ENCODE measurements at places on chromosomes 6 and 20.

GRCh38 chr6:80480421-80481157 is 374.1 kb downstream of the BCKDHB start:
- DNase-seq = no peak

- DNase-seq = no peak
Measured at GRCh38 chr6:13654496-13654895, 39.4 kb downstream of the NOL7 start.

GRCh38 chr6:118537574-118537973 is 10.5 kb upstream of the PLN start:
- no peak for DNase-seq

DNA sequence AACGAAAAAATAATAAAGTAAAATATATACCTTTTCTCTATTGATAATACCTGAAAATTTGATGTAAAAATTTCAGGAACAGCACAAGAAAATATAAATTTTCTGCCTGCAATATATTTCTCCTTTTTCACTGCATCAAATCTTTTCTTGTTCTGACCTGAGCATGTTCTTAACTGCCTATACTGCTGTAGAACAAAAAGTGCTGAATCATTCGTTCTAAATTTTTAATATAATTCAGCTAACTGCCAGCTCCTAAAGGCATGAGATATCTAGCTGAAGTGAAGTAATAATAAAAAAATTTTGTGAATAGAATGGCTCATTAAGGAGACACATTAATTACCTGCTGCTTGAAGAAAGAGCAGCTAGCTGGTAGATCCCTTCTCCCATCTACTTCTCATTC is 188.6 kb upstream of the FKBP1C start:
- no peak for DNase-seq

- DNase-seq = no peak
Measured at GRCh38 chr6:12548526-12548925, 168.0 kb upstream of the PHACTR1 start.

DNA sequence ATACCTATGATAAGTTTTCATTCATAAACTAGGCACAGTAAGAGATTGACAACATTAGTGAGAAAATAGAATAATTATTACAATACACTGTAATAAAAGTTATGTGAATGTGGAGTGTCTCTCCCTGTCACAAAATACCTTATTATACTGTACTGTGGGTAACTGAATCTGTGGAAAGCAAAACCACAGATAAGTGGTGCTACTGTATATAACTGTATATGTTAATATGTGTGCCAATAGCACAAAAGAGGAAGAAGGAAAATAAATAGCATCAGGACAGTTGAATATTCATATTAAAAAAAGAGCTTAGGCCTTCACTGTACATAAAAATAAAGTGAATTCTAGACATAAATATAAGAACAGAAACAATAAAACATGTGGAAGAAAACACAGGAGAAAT is 243.5 kb downstream of the CDKAL1 start:
- DNase-seq = no peak

DNA sequence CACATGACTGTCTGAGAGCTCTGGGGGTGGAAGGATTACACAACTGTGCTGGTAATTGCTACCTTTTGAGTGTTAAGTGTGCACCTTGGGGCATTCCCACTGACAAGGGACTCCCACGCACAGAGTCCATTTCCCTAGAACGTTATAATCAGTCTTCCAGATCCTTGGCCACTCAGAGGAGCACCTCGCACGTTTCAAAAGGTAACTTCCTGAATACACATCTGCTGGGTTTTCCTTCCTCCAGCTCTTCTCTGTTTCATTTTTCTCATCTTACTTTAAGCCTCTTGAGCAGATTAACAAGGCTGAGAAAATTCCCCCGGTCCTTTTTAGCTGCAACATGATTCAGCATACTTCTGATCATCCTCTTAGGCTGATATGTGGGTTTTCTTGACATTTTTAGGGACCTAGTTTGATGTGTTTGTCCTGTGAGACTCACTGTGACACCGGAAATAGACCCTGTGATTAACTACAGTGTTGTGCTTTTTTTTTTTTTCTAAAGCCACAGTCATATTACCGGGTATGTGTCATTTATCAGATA is 98.4 kb upstream of the DUSP22 start:
- no peak for DNase-seq

DNA sequence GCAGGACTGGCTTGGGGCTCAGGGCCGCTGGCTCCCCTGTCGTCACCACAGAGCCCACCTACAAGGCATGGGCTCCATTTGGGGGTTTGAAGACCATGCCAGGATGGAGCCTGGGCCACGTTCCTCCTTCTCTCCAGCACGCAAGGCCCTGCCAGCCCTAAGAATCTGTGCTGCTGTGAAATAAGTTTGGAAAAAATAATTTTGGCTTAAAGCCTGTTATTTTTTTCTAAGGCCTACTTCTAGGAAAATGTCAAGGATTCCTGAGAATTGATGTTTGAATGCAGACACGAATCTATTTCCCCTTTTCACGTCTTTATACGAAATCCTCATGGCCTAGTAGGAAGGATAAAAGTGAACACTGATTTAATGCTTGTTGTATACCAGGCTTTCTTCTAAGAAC is 107.5 kb downstream of the LRFN2 start:
- DNase-seq = no peak

DNA sequence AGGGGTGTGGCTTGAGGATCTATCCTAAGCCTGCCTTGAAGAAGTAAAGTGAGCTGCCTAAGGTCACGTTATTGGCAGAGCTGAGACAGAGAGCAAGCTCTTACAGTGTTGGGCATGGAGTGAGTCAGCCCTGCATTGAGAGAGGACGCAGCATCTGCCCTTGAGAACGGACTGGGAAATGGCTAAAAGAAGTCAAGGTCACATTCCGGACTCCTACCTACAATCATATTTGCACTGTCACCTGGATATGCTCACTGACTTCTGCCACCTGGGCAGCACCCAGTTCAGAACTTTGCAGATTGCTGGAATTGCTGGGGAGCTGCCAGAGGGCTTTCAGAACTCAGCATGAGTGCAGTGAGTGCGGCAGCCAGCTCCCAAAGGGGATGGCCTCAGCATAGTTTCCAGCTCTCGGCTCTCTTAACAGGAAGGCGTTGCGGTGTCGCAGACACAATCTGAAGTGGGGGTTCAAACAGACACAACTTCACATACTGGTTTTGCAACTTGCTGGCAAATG is 199.3 kb upstream of the SGK1 start:
- peak; percentile 89 for DNase-seq

All from fibroblast of lung (primary cell).